ENCODE measurements at places on chromosomes 3 and 15. TPM values are rescaled to one million over a fixed set of nuclear protein-coding genes. Genes with fewer than 3 reads are reported as not detected.

CDHR4 gene
- total RNA-seq, result not detected

TADA3 gene
- total RNA-seq, result 111 TPM

CHSY1 gene
- total RNA-seq, result 62.8 TPM

GRCh38 chr3:56005196-56005805, 463.0 kb downstream of the ERC2 start:
- no peaks in the 10 kb centered on the region for H3K27me3 ChIP-seq
- no peak for DNase-seq
- H3K4me3 ChIP-seq, result no peak overlapping the region
- no peaks in the 10 kb centered on the region for H3K4me1 ChIP-seq
- H3K36me3 ChIP-seq, result no peaks in the 10 kb centered on the region
- H3K27ac ChIP-seq, result no peak overlapping the region

DNA sequence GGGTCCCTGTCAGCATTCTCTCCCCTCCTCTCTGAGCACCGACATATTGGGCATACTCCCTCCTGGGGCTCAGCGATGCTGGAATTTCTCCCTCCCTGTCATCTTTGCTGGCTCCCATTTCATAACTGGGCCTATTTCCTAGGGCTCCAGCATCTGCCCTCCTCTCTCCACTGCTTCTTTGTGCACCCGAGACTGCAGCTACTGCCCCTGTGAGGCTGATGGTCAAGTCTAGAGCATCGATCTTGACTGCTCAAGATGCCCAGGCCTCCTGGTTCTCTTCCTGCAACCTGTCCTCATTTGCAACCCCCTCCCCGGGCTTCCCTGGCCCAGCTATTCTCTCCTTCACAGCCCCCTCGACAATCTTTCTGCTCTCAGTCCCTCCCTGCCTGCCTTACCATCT, 53.5 kb downstream of the WHAMM start:
- peaks cover 8% of the 10 kb centered on the region for H3K27me3 ChIP-seq
- DNase-seq, result no peak
- no peak overlapping the region for H3K4me3 ChIP-seq
- H3K36me3 ChIP-seq, result no peaks in the 10 kb centered on the region

USP13 gene
- 10.5 TPM for total RNA-seq

GRCh38 chr15:23860290-23861245, 173.5 kb upstream of the NDN start:
- H3K4me1 ChIP-seq, result no peaks in the 10 kb centered on the region
- no peak overlapping the region for H3K4me3 ChIP-seq
- H3K27me3 ChIP-seq, result no peaks in the 10 kb centered on the region
- no peak for DNase-seq
- no peak overlapping the region for H3K27ac ChIP-seq
- H3K36me3 ChIP-seq, result no peaks in the 10 kb centered on the region

- no peaks in the 10 kb centered on the region for H3K27me3 ChIP-seq
- no peak overlapping the region for H3K27ac ChIP-seq
- H3K4me1 ChIP-seq, result peaks cover 25% of the 10 kb centered on the region
- H3K36me3 ChIP-seq, result no peaks in the 10 kb centered on the region
- DNase-seq, result peak; percentile 76
These were observed 52.6 kb downstream of the GTF2E1 start for GRCh38 chr3:120795017-120795648.

- H3K4me3 ChIP-seq, result no peak overlapping the region
- H3K4me1 ChIP-seq, result no peaks in the 10 kb centered on the region
- no peaks in the 10 kb centered on the region for H3K36me3 ChIP-seq
These were observed 121.1 kb upstream of the GOLIM4 start for GRCh38 chr3:168216851-168217250.

- no peaks in the 10 kb centered on the region for H3K27me3 ChIP-seq
- H3K27ac ChIP-seq, result peak overlapping the region; percentile 82
- H3K4me3 ChIP-seq, result no peak overlapping the region
- H3K36me3 ChIP-seq, result no peaks in the 10 kb centered on the region
- H3K4me1 ChIP-seq, result peaks cover 48% of the 10 kb centered on the region
These were observed 94.4 kb downstream of the MYLK start for GRCh38 chr3:123789760-123790159.

GRCh38 chr3:145191543-145191942, 969.4 kb downstream of the PLOD2 start:
- no peak overlapping the region for H3K4me3 ChIP-seq
- H3K36me3 ChIP-seq, result no peaks in the 10 kb centered on the region

DNA sequence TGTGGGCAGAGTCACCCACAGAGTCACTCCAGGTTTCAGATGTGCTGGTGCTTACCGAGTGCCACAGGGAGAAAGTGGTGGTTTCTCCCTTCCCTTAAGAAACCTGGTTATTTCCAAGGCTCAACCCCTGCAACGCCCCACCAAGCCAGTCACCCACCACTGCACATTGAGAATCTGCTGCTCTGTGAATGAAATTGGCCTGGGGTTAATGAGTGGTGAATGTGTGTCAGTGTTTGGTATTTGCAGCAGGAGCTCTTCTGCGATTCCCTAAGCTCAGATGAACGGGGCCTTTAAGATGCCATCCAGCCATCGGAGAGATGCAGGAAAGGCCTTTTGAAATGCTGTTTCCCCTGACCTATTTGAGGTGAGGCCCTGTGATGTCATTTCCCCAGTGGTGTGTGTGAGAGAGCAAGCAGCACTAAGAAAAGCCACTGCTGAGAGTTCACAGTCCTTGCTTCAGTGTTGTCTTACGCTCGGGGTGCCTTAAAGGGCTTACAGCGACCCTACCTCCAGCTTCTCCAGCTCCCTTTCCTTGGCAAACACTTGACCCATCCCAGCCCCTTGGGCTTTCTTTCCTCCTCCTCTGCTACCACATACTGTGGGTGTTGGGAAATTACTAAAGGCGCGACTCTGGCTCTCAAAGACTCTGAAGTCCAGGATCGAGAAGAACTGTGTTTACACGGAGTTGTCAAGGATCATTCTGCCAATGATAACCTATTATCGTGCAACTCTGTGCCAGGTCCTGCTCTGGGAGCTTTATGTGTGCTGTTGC, 68.9 kb downstream of the SMAD3 start:
- no peak overlapping the region for H3K4me3 ChIP-seq
- DNase-seq, result no peak
- H3K4me1 ChIP-seq, result peaks cover 78% of the 10 kb centered on the region
- H3K27me3 ChIP-seq, result no peaks in the 10 kb centered on the region
- H3K27ac ChIP-seq, result peak overlapping the region; percentile 50

All from SJSA1 (cell line).